NCI-H1694 (cell line): ENCODE measurements at places on chromosomes 16 and 17.

DNA sequence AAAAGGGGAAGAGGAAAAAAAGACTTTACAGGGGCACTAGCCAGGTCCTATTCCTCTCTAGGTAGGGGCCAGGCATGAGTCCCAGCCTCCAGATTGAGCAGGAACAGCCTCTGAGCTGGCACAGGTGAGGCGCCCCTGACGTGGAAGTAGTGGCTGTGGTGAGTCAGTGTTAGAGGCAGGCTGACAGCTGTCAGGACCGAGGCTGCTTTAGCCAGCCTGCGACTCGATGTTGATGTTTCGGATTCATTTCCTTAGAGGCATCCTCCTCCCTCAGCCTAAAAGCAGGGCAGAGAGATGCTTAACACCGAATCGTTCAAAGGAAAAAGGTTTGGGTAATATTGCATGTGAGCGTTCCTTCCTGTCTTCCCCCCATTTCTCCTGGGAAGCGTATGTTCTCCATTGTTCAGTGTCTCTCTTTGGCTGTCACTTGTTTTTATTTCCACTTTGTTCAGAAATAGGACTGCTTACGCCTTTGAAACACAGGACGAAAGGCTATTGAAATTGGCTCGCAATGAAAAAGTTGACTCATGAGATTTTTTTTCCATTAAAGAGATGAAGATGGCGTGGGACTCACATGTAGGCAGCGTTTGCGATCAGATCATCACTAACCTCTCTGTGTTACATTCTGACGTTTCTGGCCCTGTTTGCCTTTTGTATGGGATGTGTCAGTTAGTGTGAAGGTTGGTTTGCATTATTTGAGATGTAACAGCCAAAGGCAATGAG is 1.3 kb downstream of the KIAA0513 start:
- no peak for DNase-seq

DNA sequence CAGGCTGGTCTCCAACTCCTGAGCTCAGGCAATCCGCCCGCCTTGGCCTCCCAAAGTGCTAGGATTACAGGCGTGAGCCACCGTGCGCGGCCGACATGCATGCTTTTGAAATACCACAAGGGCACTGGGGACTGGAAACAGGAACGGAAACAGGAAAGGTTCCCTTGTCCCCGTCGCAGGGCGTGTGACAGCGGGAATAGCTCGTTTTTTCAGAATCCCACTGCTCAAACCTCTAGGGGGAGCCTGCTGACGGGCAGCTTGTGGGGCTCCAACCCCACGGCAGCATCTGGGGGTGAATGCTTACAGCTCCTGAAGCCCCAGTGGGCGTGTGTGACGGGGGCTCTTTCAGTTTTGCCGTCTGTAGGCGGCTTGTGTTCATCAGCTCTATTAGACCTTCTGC is 18.8 kb upstream of the ASGR2 start:
- no peak for DNase-seq

- DNase-seq = no peak
Measured at GRCh38 chr16:51880776-51881175, 666.2 kb downstream of the TOX3 start.

DNA sequence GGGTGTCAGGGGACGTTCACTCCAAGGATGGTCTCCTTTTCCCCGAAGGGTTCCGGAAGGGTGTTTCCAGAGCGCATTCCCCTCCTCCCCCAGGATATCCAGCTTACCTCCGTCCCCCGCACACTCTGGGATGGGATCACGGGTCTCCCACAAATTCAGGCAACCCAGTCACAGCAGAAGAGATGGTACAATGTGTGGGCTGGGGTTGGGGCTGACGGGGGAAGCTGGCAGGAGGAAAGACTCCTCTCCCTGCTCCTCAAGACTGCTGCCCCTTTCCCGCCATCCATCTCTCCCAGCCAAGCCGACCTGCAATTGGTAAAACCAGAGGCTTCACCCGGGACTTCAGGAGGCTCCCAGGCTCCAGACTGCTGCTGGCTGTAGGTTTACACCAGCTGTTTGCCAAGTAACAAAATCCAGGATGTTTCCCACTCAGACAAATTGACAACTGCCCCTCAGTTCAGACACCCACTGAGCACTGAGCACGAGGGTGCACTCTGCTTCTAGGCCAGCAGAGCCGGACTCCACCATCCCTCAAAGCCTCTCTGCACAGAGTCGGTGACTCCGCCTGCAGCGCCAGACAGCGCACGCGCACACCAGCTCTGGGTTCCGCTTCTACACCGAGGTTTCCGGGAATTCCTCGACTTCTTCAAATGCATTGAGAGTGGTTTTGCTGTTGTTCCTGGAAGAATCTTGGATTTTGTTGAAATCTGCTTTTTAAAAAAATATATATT is 37.7 kb downstream of the ASPA start:
- no peak for DNase-seq

DNA sequence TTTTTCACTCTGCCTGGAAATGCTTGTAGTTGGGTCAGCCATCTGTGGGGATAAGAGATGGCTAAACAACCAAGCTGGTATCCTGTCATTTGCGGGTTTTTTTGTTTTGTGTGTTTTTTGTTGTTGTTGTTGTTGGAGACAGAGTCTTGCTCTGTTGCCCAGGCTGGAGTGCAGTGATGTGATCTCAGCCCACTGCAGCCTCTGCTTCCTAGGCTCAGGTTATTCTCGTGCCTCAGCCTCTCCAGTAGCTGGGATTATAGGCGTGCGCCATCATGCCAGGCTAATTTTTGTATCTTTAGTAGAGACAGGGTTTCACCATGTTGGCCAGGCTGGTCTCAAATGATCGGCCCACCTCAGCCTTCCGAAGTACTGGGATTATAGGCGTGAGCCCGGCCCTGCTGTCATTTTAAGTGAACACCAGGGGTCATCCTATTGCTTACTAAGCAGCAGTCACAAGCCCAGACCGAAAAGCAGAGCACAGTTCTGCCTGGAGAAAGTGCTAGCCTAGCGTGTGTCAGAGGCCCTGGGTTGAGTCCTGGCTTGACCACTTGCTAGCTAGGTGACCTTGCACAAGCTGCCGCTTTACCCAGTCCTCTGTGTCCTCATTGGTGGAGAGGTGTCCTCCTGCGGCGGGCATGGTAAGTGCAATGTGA is 4.6 kb downstream of the SMCR8 start:
- peak; percentile 50 for DNase-seq

- no peak for DNase-seq
Measured at GRCh38 chr16:3789375-3790099, 72.2 kb upstream of the TRAP1 start.
